NCI-H69 (cell line): ENCODE measurements at places on chromosomes 4 and X.

- DNase-seq, result no peak
Observed at GRCh38 chrX:20372533-20372932, 105.8 kb upstream of the RPS6KA3 start.

GRCh38 chr4:139767168-139767567 lies 101.5 kb downstream of the MGST2 start:
- no peak for DNase-seq

- no peak for DNase-seq
Observed at GRCh38 chrX:132694382-132694781, 205.5 kb upstream of the MBNL3 start.

DNA sequence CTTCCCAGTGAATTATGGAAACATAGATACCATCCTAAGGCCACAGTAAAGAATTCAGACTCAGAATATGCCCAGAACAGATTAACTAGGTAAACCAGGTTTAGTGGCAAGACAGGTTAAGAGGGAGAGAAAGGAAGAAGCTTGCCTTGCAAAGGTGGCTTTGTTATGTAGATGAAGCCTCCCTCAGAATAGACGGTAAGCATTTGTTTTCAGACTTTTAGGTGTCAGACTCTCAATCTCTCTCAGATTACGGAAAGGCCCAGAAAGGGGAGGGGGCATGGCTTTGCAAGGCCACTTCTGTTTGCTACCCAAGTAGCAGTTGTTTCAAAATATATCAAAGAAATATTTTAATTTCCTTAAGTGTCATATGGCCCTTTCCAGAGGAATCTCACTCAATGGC lies 457.1 kb upstream of the BOD1L1 start:
- DNase-seq, result no peak

DNA sequence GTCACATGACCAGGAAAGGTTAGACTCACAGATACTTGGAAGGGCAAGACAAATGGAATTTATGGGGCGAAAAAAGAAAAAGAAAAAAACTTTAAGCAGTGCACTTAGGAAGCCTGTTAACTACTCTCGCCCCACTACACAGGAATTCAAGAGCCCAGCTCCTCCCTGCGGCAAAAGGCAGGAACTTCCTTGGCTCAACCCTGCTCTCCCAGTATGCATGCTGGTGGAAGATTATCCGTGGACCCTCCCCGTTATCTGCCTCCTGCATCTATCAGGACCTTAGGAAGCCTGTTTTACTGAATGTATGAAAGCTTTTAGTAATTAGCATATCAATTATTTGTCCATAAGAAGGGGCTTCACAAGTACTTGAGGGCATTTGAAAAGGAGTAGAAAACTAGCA lies 40.1 kb upstream of the RPA4 start:
- DNase-seq, result no peak
